ENCODE measurements at places on chromosomes 11 and 22.

GRCh38 chr11:79691445-79691844 is 250.6 kb upstream of the TENM4 start:
- no peak for DNase-seq

- DNase-seq, result no peak
Observed at GRCh38 chr22:24504540-24504939, 9.4 kb downstream of the UPB1 start.

DNA sequence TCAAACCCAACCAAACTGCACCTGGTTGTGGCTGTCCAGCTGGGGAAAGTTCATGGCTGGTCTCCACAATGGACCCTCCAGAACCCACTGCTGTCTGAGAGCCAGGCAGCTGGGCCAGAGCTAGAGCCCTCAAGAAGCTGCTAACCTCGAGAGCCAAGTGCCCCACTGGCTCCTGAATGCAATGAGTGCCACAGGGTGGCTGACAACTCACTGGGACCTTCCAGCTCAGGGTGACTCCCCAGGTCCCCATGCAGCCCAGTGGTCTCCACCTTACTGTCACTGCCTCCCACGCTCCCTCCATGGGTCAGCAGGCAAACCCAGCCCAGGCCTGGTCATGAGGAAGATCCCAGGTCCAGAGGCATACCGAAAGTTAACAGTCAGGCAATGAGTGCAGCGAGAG is 8.0 kb upstream of the CHST1 start:
- no peak for DNase-seq

- peak; percentile 45 for DNase-seq
Observed at GRCh38 chr11:108319541-108320145, 96.8 kb downstream of the ATM start.

DNA sequence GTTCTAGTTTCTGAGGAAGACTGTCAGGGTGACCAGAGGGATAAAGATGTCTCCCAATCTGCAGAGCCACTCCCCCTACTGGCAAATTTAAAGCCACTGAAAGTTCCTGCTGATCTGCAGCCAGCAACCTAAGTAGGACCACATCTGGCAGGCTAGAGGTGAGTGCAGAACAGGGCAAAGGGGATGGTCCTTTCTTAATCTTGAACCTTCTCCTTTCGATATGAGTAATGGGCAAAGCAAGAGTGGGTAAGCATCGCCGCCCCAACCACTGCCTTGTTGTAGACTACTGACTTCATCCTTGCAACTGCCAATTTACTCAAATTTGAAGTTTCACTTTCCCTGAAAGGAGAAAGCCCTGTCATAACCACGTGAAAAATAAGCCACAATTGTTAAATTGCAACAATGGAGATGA is 30.7 kb downstream of the SCUBE2 start:
- DNase-seq, result no peak

DNA sequence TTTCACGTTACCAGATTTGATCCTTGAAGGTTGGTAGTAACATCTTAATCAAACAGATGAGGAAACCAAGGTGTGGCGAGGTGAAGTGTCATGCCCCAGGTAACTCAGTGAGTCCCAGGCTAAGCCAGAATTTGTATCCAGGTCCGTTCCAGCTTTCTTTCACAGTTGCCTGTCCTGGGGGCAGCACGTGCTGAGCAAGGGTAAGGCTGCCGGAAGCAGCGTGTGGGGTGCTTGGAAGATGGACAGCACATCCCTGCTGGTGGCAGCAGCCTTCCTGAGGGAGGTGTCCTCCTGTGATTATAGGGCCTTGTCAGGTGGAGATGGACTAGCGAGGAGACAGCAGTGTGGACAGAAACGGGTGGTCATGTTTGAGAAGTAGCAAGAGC is 50.9 kb downstream of the TRIOBP start:
- no peak for DNase-seq

DNA sequence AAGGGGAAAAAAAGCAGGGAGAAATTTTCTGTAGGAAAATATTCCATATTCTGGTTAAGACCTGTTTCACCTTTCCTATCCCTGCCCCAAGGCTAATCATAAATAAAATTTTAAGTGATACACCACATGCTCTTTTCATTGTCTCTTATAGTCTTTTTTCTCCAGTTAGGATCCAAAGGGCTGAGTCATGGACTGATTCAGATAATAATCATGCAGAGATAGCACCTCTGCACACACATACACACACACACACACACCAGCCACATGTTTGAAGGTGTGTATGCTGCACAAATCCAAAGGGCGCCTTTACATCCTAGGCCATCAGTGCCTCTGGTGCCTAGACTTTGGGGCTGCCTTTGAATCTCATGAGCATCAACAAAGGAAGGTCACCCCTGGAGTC is 35.5 kb upstream of the CWF19L2 start:
- DNase-seq, result peak; percentile 69

GRCh38 chr22:38107692-38108515 is 2.6 kb downstream of the BAIAP2L2 start:
- no peak for DNase-seq

- DNase-seq, result no peak
Observed at GRCh38 chr22:35489239-35489638, 51.4 kb upstream of the RASD2 start.

GRCh38 chr11:13160346-13160745 is 117.2 kb upstream of the BMAL1 start:
- DNase-seq, result no peak

Data from fibroblast of skin of right quadriceps (primary cell).